ENCODE measurements at places on chromosomes 3 and 15.

DNA sequence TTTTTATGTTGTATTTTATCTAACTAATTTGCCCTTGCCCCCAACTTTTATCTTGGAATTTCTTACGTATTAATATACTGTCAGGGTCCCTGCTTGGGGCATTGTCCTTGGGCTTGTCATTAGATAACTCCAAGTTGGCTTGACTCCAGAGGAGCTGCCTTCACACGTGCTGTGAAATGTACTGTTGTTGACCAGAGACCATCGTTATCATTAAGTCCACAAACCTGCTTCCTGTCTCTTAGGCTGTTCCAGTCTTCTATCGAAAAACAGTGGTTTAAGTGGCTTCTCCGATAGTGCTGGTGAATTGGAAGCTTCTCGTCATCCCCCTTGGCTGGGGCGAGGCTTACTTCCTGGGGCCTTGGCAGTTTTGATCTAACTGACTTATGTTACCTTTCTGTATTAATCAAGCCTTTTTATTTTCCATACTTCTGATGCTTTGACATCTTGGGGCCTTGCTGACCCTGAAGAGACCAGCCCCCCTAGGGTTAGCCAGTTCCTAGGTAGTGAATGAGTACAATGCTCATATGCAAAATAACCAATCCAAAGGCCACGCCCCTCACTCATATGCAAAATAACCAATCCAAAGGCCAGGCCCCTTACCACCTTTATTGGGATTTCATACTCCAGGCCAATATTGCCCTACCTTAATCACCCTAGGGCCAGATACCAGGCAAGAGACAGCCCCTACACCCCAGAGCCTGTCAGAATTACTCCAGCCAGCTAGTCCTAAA, 164.5 kb downstream of the IGF1R start:
- DNase-seq: no peak

- DNase-seq: no peak
Observed at GRCh38 chr15:59549301-59550185, 62.0 kb upstream of the GCNT3 start.

DNA sequence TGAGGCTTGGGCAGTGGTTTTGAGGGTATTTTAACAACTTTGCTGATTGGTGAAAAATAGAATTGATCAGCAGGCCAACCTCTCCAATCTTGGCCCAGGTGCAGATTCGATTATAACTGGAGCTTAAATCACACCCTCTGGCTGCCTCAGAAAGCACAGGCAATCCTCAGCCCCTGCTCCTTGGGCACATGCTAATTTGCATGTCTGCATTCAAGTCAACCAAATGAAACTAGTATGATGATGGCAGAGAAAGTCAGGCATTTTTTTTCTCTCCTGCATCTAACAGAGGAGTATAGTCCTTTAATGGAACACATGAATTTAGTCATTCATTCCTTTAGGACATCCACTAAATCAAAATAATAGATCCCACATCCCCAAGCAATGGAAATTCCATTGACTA, 16.8 kb upstream of the NMNAT3 start:
- no peak for DNase-seq

- DNase-seq: no peak
Observed at GRCh38 chr3:34277110-34277509, 478.7 kb downstream of the PDCD6IP start.

- peak; percentile 40 for DNase-seq
Observed at GRCh38 chr3:54427941-54428871, 305.9 kb downstream of the CACNA2D3 start.

DNA sequence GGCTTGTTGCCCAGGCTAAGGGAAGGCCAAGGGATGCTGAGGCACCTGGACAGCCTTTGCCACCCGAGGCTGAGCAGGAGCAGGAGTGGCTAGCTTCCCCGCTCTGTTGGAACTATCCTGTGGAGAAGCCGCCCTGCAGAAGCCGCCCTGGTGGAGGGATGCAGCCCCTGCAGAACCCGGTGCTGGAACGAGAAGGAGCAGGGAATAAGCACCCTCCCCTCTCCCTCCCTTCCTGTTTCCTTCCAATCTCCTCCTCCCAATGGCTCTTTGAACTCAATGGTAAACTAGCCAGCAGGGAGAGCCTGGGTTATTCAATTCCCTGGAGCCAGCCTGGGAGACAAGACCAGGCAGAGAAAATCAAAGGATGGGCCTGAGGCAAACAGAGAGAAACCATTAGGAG, 11.8 kb upstream of the HRG start:
- DNase-seq: no peak

DNA sequence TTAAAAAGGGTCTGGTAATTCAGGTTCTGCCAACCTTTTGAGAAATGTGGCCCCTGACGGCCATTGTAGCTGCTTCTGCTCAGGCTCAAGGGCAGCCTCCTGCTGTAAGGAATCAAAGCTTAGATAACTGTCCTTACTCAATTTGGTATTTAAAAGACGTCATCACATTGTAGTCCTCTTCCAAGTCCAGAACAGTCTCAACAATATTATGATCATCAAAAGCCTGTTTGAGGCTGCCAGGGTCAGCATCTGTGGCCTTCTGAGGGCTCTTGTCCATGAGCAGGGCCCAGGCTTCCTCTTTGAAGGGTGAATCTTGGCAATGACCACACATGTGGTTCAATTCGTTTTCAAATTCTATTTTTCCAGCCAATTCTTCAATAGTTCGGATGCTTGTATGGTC, 6.0 kb downstream of the C3orf62 start:
- no peak for DNase-seq

GRCh38 chr15:36323615-36324014, 255.8 kb upstream of the CDIN1 start:
- no peak for DNase-seq

- DNase-seq: no peak
Observed at GRCh38 chr15:68192117-68192516, 13.0 kb downstream of the CALML4 start.

- DNase-seq: no peak
Observed at GRCh38 chr3:27193056-27193455, 176.1 kb downstream of the NEK10 start.

GRCh38 chr3:61192222-61192621, 59.0 kb downstream of the FHIT start:
- no peak for DNase-seq

DNA sequence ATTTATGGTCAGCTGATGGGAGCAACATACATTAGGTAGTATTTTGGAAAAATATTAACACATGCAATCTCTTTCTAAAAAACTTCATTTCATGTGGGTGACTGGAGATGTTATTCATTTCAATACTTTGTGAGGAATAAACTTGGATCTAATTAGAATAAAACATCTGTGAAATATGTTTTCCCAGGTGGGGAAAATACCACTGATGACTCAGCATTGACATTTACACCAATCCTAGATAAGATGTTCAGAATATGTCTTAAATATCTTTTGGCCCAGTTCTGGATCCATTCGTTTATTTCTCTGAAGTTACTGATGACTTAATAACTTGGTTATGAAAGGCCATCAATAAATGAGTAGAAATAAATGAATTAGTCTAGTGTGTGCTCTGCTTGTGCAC, 247.6 kb downstream of the CHST2 start:
- no peak for DNase-seq

GRCh38 chr3:126535636-126536035, 11.7 kb downstream of the CHST13 start:
- DNase-seq: no peak

DNA sequence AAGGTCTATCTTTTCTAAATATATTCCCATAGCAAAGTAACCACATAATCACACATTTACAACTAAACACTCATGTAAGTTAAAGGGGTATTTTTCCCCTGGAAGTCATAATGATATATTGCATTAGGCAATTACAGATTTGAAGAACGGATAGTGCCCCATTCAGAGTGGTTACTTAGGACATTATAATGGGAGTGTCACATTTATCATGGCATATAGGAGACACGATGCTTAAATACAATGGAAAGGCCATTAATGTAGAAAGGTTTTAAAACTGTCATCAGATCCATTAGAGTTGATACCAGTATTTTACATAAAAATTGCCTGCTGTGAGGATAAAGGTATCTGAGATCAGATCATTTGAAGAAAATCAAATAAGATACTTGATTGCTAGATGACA, 582.0 kb upstream of the SEMA6D start:
- no peak for DNase-seq

- DNase-seq: no peak
Observed at GRCh38 chr15:36653851-36654250, 74.4 kb downstream of the CDIN1 start.

- peak; percentile 28 for DNase-seq
Observed at GRCh38 chr15:44882499-44882968, 74.0 kb upstream of the TERB2 start.

DNA sequence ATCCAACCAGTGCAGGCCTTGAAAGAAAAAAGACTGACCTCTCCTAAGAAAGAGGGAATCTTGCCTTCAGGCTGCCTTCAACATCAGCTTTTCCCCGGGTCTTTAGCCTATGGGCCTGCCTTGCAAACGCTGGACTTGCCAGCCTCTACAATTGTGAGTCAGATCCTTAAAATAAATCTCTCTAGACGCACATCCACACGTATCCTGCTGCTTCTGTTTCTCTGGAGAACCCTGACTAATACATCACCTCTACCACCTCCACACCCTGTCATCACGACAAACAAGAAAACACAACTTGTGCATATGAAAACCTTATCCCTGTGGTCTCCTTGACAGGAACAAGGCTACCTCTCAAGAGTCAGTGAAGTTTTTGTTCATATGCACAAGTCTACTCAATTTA, 11.8 kb downstream of the CYFIP1 start:
- no peak for DNase-seq

DNA sequence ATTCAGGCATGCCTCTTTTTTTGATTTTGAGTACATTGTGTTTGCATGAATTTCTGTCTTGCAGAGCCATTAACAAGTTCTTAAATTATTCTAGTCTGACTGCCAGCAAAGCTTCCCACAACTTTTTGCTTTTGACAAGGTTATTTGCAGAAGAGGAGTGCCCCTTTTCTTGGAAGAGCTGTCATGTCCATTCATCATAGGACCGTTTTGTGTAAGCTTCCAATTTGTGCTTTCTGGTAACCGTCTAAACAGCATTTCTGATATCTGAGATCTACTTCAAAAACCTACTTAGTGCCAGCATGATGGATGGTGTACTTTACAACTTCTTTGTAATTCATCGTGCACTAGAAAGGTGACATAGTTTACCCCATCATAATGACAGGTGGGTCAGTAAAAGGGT, 379.7 kb downstream of the NAALADL2 start:
- no peak for DNase-seq

DNA sequence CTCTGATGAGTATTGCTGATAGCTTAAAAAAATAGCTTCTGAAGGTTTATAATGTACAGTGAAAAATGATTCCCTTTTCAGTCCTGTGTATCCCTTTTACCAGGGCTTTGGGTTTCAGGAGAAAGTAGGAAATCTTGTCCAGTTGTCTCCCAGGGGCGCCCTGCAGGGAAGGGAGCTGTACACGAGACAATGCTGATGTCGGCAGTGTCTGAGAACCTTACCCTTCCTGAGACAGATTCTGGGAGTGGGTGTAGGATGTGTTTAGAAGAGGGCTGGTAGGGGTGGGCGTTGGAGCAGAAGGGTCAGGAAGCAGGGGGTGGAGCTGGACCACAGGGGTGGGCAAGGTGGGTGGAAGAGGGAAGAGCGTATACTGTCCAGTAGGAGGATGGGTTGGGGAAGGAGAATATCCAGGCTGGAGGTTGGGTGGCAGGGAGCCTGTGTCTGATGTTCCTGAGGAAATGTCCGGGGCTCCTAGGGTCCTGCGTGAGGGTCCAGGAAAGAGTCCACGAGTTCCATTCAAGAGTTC, 5.6 kb downstream of the THPO start:
- no peak for DNase-seq

GRCh38 chr3:114214542-114215341, 22.6 kb downstream of the ZNF80 start:
- no peak for DNase-seq

GRCh38 chr15:74414081-74414580, 19.6 kb downstream of the SEMA7A start:
- no peak for DNase-seq

- no peak for DNase-seq
Observed at GRCh38 chr15:61169904-61170695, 59.0 kb downstream of the RORA start.

- no peak for DNase-seq
Observed at GRCh38 chr3:53544357-53544756, 49.9 kb downstream of the CACNA1D start.

- DNase-seq: no peak
Observed at GRCh38 chr3:139108253-139108969, 63.7 kb upstream of the PRR23C start.

- DNase-seq: no peak
Observed at GRCh38 chr15:61118885-61119284, 110.2 kb downstream of the RORA start.

DNA sequence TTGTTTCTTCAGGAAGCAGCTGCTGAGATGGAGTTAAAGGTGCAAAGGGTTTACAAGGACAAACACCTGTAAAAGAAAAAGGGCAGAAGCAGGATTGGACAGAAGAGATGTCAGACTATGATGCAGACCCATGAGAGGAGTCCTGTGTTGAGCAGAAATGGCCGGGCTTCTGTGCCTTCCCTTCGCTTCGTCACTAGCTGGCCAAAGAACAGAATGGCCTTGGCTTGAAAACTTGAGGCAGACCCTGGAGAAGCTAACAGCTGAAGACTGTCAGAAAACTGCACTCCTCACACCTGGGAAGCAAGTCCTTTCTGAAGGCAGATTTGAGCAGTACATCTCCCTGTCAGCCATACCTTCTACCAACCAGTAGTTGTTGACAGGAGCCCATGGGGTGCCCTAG, 8.4 kb upstream of the NMNAT3 start:
- DNase-seq: no peak

- DNase-seq: no peak
Observed at GRCh38 chr3:196501316-196502044, 2.1 kb downstream of the RNF168 start.

GRCh38 chr3:34419801-34420200, 621.4 kb downstream of the PDCD6IP start:
- no peak for DNase-seq

DNA sequence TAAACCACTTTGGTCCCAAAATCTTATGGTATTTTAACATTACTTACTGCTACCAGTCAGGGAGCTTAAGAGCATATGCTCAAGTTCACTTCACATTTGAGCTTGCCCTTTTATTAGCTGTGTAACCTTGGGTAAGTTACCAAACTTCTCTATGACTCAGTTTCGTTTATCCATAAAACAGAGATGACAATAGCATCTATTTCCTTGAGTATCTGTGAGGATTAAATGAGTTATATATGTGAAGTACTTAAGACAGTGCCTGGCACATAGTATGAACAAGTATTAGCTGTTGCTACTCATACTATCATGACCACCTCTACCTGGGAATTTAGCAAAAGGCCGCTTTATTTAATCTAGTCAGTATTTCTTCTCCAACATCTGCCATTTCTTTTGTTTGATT, 5.9 kb downstream of the ATOSA start:
- no peak for DNase-seq

- DNase-seq: no peak
Observed at GRCh38 chr15:51328926-51329325, 9.5 kb downstream of the CYP19A1 start.

- no peak for DNase-seq
Observed at GRCh38 chr3:52645549-52645948, 40.2 kb downstream of the PBRM1 start.

DNA sequence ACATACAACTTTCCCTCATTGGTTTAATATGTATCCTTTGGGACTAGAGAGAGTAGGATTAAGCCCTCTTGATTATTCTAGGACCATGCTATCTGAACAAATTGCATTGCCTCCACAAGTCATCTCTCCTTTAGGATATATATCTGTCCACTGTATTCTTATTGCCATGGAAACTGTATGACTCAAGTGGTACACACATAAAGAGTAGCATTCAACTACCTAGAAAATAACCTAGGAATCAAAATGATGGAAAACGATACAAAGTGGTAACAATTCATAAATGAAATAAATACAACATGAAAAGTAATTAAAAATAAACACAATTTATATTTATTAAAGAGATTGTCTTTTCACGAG, 212.1 kb upstream of the P2RY1 start:
- no peak for DNase-seq
